Globus pallidus (tissue), 1 donor: ENCODE measurements at places on chromosomes 4 and X.

DNA sequence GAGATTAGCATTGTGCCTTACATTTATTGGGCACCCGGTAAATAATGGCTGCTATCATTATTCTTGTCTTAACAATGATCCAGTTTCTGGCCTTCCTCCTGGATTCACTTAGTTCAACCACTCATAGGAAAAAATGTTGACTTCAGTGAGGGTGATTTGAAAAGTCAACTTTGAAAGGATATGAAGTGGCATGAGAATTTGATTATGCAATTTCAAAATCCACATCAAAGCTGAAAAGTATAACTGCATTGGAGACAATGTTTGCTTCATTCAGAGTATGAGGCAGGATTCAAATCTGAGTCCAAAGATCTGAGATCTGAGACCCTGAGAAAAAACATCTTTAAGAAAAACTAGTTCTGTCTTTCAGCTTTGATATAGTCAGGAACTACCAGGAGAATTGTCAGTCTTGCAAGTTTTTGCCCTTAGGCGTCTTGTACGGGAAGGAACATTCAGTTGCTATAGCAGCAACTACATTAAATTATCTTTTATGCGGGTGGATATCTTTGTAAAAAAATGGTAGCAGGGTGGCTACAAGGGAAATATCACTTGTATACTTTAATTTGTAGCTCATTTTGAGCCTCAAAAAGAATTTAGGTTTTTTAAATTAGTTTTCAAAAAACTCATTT lies 587.5 kb upstream of the LCORL start:
- no peak for DNase-seq

- DNase-seq = no peak
Observed at GRCh38 chrX:131907488-131908314, 115.4 kb upstream of the STK26 start.

DNA sequence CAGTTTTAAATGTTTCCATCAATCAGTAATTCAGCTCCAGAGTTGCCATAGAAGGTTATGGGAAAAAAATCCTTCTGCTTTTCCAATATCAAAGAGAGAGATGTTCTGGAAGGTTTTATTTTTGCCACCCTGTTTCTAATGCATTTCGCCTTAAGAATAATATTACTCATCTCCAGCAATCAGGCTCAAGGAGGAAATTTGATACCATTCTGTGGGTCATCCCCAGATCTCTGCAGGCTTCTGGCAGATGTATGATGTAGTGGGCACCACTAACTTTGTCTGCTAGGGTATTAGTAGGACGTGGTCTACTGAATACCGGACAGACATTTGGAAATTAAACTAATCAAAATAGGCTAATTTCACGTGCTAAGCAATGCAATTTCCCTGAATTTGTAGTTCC lies 645.4 kb upstream of the TENM3 start:
- no peak for DNase-seq

- DNase-seq = no peak
Observed at GRCh38 chr4:159608436-159608835, 505.6 kb downstream of the RAPGEF2 start.

GRCh38 chrX:46260499-46260898 lies 284.7 kb downstream of the ZNF674 start:
- DNase-seq = no peak

GRCh38 chr4:186685767-186686183 lies 37.9 kb downstream of the FAT1 start:
- no peak for DNase-seq

DNA sequence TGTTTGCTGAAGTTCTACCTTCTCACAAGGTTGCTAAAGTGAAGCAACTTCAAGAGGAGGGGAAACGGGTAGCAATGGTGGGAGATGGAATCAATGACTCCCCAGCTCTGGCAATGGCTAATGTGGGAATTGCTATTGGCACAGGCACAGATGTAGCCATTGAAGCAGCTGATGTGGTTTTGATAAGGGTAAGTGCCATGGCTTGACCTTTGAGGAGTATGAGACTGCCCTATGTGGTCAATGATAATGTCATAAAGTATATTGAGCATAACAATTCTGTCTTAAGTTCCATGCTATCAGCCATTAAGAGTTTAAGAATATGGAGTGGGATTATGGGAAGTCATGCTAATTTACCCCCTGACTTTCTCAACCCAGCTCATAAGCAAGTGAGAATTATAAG lies 61.4 kb upstream of the PGK1 start:
- DNase-seq = no peak

- DNase-seq = no peak
Observed at GRCh38 chrX:18714910-18715309, 7.5 kb downstream of the PPEF1 start.

DNA sequence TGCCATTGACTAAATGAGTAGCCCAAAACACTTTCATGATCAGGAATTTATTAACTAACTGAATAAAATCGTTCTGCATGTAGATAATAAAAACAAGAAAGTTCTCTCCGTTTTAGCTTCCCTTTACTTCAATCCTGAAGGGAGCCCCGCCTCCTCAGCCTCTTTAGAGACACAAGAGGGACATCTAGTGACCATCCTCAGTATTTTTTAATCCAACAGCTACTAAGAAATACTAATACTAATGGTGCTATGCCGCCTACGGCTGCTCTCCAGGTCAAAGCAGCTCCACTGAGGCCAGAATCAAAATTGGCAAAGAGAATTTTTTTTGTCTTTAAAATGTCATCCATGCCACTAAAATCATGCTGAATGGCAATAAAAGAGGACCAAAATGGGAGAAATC lies 3.2 kb upstream of the PCDH19 start:
- DNase-seq = peak; percentile 51

DNA sequence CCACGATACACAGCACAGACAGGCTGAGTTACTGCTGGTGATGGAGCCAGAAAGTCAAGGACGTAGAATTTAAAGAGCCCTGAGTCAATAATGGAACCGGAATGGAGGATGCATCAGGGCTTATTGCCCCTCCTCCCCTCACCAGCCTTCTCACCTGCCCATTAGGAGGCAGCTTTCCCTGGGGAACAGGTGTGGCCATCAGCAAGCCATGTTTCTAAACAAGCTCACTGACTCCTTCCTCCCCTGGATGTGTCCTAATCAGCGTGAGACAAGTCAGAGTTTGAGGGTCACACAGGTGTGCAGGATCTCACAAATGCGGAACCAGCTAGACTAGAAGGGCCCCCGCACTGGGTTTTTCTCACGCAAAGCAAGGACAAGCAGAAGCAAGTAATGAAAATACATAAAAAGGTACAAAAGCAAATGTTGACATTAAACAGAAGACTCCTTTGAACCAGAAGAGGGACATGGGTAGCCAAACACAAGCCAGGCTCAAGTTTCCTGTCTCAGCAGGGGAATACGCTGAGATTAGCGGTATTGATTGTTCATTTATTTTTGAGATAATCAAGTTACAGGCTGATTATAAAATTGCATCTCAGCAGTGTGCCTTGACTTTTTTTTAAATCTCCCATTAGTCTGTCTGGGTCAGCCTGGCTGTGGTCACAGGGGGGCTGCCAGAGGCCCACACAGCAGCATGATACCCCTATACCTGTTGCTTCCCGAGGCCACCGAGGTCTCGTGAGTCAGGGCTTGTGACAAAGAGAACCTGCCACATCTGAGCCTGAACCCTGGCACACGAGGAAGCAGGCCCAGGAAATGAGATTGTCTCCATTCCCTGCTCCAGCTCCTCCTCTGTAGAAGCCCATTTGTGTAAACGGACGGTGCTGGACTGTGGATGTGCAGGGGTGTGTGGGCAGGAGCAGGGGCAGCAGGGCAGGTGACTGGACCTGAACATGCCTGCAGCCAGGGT lies 37.4 kb downstream of the CCKAR start:
- no peak for DNase-seq

GRCh38 chrX:71298119-71298518 lies 3.4 kb upstream of the ITGB1BP2 start:
- no peak for DNase-seq

DNA sequence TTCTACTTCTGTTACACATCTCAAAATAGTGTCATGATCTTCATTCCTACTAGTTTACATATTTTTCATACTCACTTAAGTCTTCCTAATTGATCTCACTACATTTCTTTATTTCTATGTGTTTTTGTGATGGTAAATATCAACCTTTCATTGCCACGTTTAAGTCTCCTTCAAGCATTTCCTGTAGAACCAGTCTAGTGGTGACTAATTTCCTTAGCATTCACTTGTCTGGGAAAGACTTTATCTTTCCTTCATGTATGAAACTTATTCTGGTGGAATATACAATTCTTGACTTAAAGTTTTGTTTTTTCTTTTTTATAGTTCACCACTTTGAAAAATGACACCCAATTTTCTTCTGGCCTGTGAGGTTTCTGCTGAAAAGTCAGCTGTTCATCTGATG lies 181.4 kb upstream of the NEIL3 start:
- DNase-seq = no peak

DNA sequence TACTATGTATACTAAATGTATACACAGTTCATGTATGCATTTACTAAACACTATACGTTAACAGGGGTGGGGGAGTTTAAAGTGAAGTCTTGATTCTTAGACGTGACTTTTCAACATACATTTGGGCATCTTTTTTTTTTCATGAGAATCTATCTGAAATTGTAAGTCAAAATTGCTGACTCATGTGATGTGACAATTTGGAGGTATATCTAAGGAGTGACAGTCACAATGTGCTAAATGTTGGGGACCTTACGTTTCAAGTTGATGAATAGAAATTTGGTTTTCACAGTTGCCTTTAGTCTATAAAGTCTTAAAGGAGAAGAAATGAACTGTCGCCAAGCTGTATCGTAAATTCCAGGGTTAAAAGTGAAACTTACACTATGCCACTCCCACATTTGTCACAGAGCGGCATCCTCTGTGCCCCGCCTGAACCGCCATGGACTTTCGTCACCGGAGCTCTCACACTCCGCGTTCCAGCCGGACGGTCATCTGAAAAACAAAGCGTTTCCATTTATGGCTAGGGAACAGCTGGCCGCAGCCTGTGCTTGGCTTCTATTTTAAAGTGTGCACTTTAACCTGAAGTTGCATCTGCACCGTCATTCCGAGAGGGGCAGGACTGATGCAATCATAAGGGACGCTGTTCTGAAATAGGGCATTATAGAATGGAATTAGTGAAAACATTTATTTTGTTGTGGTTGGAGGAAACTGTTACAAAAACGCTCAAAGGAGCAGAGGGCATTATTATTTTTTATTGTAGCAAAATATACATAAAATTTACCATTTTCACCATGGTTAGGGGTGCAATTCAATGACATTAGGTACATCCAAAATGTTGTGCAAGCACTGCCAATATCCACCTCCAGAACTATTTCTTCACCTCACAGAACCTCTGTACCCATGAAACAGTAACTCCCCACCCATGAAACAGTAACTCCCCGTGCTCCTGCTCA lies 30.9 kb downstream of the PDLIM3 start:
- DNase-seq = no peak

GRCh38 chrX:108312957-108313356 lies 125.3 kb downstream of the COL4A6 start:
- peak; percentile 7 for DNase-seq

DNA sequence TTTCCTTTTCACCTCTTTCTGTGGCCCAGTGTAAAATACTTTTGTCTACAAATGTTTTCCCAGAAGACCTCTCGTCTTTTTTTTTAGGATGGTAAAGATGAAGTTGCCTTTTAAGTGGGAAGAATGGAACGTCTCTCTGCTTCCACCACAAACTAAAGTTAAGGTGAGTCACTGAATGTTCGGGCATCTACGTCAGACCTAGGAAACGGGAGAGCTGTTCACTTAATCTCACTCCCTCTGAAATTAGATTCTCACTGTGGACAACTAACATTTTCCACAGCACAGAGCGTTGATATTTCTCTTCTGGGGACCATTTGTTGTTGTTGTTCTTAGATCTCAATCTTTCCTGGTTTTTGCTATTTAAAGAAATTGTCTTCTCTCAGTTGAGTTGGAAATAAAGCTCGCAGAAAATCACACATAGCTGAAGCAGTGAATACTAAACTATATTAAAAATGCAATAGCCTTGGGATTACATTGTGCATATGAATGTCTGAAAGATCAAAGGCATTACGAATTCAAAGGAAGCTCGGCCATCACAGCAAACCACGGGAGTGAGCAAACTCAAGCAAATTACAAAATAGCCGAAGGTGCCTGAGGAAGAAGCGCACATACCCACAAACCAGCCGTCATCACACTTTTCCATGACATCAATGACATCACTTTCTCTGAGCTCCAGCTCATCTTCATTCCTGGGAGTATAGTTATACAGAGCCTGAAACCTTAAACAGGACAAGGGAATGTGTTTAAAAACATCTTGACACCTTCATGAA lies 53.9 kb upstream of the PDLIM3 start:
- no peak for DNase-seq

GRCh38 chr4:152488246-152488645 lies 47.6 kb downstream of the FBXW7 start:
- peak; percentile 40 for DNase-seq

DNA sequence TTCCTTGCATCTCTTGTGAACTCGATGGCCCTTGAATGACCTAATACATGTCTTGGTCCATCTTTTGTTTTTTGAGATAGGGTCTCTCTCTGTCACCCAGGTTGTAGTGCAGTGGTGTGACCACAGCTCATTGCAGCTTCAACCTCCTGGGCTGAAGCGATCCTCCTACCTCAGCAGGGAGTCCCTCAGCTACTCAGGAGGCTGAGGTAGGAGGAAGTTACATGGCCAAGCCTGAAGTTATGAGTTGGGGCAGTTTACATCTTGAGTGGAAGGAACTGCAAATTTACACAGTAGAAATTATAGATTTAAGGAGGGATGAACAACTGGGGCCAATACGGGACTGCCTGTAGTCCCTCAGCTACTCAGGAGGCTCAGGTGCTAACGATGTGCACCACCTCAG lies 97.2 kb upstream of the METTL14 start:
- no peak for DNase-seq

GRCh38 chr4:75244325-75244724 lies 269.9 kb downstream of the RCHY1 start:
- DNase-seq = no peak

DNA sequence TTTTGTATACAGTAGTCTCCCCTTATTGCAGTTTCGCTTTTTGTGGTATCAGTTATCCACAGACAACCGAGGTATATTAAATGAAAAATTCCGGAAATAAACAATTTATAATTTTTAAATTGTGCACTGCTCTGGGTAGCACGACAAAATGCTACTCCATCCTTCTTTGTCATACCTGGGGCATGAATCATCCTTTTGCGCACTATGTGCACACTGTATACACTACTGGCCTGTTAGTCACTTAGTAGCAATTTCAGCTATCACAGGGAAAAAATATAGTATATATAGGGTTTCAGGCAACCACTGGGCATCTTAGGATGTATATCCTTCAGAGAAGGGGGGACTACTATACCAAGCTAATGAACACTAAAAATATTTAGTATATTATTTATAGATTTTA lies 198.8 kb upstream of the FAT4 start:
- no peak for DNase-seq

GRCh38 chr4:109121561-109121960 lies 180.9 kb downstream of the COL25A1 start:
- no peak for DNase-seq

- DNase-seq = no peak
Observed at GRCh38 chr4:88308587-88308986, 24.2 kb upstream of the PPM1K start.
